Activated T-cell treated with anti-CD3 and anti-CD28 coated beads for 24 hours (primary cell): ENCODE measurements at places on chromosomes 16 and 17.

- no peak for DNase-seq
Observed at GRCh38 chr16:85457366-85457765, 155.8 kb upstream of the GSE1 start.

DNA sequence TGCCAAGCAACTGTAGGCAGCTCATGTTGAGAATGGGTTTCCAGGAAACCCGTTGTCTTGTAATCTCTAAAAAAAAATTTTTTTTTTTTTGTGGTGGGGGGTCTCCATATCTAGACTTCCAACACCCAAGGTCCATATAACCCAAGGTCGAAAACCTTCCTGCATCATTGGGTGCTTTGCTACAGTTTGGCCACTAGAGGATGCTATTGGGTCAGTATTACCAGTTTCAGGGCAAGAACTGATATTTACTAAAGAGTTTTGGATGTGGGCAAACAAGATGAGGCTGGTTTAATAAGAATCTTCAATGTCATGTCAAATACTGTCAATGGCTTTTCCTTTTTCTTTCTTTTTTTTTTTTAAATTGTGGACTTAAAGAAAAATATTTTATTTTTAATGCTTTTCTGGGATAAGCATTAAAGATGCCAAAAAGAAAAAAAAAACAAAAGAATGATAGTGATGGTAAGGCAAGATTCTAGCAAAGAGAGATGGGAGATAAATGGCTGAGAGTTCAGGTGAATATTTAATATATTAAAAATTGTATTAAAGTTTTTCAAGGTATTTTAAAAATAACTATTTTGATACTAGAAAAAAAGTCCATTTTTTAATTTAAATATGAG lies 62.2 kb downstream of the DHRS7C start:
- DNase-seq, result no peak

GRCh38 chr17:19338031-19338990 lies 24.2 kb downstream of the B9D1 start:
- peak; percentile 48 for DNase-seq

GRCh38 chr17:49001671-49002070 lies 4.5 kb downstream of the IGF2BP1 start:
- no peak for DNase-seq

- DNase-seq, result no peak
Observed at GRCh38 chr16:51343411-51343810, 192.3 kb upstream of the SALL1 start.

DNA sequence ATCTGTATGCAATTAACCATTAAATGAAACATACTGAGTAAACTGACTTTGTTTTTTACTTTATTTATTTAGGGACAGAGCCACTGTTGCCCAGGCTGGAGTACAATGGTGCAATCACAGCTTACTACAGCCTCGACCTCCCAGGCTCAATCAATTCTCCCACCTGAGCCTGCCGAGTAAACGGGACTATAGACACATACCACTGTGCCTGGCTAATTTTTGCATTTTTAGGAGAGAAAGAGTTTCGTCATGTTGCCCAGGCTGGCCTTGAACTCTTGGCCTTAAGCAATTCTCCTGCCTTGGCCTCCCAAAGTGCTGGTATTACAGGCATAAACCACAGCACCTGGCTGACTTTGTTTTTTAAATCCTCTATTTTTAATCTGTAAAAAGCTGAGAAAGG lies 42.6 kb downstream of the ANKFY1 start:
- no peak for DNase-seq
